ENCODE measurements at places on chromosomes 5 and 9.

GRCh38 chr5:149317281-149318048 is 27.8 kb upstream of the GRPEL2 start:
- DNase-seq, result peak; percentile 31

GRCh38 chr5:172820046-172820767 is 13.8 kb upstream of the ERGIC1 start:
- peak; percentile 52 for DNase-seq

DNA sequence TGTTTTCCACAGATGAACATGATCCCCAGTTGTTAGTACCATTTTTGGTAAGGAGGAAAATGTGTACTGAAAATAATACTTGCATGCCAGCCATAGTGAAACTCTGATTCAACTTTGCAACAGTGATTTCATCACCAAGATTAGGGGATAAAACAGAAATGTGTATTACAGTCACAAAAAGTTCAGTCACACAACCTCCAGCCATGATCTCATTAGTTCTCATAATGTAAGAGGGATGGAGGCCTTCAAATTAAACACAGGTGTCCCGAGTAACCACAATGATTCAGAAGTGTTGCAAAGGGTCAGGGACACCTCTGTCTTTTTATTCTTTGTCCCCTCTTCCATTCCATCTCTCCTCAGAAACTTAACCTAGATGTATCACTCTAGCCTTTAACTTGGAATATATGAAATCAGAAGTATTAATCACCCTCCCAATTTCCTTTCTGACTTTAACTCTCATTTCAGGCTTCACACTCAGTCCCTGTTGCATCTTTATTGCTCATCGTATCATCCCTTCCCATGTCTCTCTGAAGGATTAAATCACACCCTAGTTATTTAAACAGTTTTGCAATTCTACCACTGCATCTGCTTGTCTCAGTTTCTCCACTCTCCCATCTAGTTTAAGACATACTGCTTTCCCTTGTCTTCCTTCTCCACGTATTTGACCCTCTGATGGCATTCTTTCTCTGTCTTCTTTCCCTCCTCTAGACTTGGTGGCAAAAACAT is 291.2 kb downstream of the ADAMTS6 start:
- no peak for DNase-seq

DNA sequence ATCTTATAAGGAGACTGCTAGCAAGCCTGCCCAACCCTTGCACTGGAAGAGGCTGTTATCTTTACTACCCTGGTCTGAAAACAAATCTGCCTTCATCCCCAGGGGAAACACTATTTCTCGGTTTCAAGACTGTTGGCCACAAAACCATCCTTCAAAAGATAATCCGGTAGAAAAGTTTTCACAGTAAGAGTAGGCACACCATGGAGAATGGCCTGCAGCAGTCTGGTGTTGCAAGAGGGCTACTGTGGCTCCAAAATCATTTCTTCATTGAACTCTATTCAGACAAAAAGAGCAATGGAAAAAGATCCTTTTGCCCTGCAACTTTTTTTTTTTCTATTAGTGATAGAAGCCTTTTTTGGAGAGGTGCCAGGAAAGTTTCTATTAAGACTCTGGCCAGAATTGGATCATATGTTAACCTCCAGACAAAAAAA is 163.9 kb downstream of the ARHGEF28 start:
- DNase-seq, result no peak

DNA sequence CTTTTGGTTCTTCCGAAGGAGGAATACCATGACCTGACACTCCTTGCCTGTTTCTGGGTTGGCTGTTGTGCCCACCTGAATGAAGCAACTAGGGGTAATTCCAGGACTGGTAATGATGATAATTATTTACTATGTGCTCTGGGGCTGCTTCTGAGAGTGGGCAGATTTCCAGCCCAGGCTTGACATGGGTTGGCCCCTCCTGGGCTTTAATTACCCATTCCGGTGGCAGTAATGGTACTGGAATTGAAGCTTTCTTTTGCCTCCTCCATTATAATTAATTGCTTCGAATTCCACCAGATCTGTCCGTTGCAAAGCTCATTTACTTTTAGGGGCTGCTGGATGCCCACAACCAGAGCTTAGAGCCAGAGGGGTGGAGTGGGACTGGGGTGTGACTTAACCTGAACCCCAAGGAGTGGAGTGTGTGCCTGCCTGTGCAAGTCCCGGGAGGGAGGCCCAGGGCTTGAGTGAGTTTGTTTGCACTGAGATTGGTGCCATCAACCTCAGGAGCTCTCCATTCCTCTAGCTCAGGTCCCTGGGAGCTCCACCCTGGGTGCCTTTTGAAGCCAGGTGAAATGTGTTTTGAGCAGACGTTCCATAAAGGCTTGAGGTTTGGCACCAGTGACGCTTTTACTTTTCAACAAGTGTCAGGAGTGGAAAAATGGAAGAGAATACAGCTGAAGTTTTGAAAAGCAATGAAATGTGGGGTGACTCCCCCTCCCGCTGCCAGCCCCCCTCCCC is 214.6 kb downstream of the PDZD2 start:
- no peak for DNase-seq

All from activated naive CD4-positive, alpha-beta T cell treated with Interleukin-2 at 50 U/mL for 16 hours (primary cell).